ENCODE measurements at places on chromosomes 5 and 9.

DNA sequence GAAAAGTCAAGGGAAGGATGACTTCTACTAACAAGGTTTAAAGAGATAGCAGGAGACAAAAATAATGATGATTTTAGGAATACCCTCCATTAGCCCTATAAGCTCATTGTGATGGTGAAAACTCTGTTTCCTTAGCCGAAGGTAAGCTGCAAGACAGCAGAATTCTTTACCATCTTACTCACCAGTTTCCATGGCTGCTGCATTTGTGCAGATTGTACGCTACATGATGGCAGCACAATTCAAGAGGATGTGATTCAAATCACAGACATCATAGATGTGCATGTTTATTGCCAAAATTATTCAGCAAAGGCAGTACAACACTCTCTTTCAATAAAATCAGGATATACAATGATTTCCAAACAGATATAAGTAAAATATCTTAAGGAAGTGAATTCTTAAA is 175.6 kb downstream of the SPATA31D1 start:
- DNase-seq: no peak

DNA sequence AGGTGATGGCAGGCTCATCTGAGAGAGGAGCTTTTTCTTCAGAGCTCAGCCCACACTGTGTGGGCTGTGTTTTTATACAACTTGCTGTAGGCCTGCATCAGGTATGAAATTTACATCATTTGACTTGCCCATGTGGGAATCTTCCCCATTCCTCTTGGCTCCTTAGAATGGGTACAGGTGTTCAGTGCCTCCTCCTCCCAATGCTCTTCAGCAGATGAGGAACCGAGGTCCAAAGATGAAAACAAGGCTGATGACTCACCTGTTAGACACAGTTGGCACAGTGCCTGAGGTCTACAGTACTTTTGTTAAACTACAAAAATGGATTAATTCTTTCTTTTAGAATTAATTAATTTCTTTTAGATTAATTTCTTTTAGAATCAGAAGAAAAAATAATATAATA is 20.8 kb downstream of the PAPPA start:
- DNase-seq: no peak

DNA sequence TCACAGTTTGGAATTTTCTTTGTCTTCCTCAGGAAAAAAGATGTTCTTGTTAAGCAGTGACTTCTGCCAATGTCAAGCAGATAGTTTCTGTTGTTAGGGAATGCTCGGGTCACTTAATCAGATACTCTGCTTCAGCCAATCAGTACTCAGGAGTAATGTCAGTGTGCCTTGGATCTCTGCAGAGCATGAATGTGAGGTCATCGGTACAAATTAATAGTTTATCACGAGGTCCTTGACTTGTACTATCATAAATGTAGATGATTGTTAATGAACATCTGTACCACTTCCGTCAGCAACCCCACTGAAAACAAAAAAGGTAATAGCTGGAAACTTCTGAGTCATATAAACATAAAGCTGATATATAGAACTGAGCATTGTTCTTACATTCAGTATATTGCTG is 73.6 kb downstream of the FBXL7 start:
- no peak for DNase-seq

GRCh38 chr5:142422429-142422828 is 97.6 kb upstream of the SPRY4 start:
- no peak for DNase-seq

- DNase-seq: no peak
Observed at GRCh38 chr5:3827624-3828023, 232.0 kb downstream of the IRX1 start.

DNA sequence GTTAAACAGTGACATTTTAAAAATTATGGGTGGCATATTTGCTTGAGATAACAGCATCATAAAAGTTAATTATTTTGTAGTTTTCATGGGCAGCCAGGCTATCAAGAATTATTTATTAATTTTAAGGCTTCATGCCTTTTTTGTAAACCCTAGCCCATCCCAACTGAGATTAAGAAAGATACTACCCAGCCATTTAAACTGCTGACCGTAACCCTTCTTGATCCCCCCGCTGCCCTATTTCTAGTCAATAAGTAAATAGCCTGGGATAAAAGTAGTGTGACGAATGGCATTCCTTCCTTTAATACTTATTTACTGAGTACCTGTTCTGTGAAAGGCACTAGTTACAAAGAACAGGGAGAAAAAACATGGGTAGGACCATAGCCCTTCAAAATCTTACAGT is 88.3 kb downstream of the DROSHA start:
- no peak for DNase-seq

DNA sequence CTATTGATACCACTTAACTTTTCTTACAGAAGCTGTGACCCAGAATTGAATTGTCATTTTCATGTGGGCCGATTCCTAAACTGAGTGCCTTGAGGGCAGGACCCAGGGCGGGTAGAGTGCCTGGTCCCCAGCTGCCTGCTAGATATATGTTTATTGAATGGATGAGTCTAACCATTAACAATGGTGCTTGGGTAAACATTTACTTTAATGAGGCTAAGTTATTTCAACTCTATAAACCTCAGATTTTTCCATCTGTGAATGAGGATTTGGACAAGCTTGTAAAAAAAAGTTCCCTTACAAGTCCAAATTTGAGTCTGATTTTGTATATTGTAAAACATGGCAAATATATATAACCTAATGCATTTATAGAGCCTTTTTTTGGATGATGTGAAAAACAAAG is 181.8 kb upstream of the ELL2 start:
- no peak for DNase-seq

- DNase-seq: no peak
Observed at GRCh38 chr5:173242675-173243121, 7.7 kb upstream of the NKX2-5 start.

GRCh38 chr5:35483780-35484179 is 133.9 kb upstream of the SPEF2 start:
- no peak for DNase-seq

- no peak for DNase-seq
Observed at GRCh38 chr5:151250346-151251000, 2.5 kb upstream of the GM2A start.

- no peak for DNase-seq
Observed at GRCh38 chr9:94864196-94864595, 137.7 kb downstream of the AOPEP start.

All from CD4-positive, alpha-beta T cell treated with Interleukin-17A for 1 hour (primary cell).